ENCODE measurements at places on chromosomes 7 and 10.
A peak's percentile ranks its signal among the peaks of the same experiment; 100 is the strongest.

DNA sequence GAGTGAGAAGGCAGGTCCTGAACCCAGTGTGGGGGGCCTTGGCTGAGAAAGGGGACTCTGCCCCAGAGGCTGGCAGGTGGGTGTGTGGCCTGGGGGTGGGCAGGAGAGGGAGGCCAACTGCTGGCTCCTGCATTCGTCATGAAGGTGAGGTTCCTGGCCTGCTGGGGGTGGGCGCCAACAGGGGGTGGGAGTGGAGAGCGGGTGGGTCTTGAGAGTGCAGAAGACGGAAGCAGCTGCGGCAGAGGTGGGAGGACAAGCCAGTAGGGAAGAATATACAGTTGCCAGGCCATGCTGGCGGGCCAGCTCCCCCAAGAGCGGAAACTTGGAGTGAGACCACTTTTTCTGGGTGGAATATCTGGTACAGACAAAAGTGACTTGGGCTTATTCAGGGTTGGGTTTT is 23.4 kb downstream of the GHRHR start:
- no peak for DNase-seq

DNA sequence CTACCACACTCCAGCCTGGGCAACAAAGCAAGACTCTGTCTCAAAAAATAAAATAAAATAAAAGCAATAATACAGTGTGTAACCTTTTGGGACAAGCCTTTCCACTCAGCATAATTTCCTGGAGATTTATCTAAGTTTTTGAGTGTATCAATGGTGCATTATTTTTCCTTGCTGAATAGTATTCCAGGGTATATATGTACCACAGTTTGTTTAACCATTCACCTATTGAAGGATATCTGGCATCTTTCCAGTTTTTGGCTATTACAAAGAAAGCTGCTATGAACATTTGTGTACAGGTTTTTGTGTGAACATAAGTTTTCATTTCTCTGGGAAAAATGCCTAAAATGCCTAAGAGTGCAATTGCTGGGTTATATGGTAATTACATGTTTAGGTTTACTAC is 59.9 kb downstream of the RBM20 start:
- DNase-seq = no peak

GRCh38 chr7:147509541-147510200 is 1080.9 kb upstream of the C7orf33 start:
- no peak for DNase-seq

DNA sequence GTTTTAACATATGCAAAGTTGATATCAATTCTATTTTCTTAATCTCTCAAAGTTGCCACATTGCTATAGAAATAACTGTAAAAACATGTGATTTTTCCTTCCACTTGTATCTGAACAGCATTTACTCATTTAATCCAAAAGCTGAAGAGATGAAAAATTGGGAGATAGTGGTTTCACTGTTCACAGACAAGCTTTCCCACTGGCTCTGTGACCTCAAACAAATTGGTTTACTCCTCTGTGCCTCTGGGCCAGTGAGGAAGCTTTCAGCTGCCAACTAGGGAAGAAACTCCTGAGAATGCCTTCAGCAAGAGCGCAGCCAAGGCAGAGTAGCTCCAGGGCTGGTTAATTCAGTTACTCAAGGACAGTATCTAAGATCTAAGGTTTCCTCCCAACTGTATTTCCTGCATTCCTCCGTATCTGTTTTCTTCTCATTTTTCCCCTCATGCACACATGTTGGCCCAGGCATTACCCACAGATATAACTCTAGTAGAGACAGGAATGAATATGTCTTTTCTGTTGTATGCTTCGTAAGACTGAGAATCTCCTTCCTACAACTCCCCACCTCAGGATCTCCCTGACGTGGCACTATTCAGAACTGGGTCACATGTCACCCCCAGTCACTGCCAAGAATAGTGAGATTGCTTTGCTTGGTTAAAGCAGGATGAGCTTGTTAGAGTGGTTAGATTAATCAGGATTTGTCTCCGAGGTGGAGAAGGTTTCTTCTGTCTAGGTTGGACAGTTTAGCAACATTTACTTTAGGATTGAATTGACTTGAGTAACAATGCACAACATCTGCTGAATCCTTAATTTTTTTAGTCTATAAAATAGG is 315.7 kb downstream of the NRG3 start:
- DNase-seq = no peak

GRCh38 chr7:158576050-158576762 is 11.4 kb downstream of the PTPRN2 start:
- DNase-seq = no peak

DNA sequence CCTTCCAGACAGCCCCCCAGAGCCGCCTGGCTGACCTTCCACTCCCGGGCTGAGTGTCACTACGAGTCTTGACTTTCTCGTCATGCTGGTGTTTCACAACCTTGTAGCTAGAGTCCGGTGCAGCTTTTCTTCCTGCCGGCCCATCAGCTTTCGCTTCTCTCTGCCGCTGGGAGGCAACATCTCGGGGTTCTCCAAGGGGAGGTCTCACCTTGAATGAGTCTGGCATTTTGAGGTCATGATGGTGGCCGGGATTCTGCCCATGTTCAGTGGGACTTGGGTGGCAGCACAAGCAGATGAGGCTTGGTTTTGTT is 285.2 kb downstream of the CAMK1D start:
- no peak for DNase-seq

DNA sequence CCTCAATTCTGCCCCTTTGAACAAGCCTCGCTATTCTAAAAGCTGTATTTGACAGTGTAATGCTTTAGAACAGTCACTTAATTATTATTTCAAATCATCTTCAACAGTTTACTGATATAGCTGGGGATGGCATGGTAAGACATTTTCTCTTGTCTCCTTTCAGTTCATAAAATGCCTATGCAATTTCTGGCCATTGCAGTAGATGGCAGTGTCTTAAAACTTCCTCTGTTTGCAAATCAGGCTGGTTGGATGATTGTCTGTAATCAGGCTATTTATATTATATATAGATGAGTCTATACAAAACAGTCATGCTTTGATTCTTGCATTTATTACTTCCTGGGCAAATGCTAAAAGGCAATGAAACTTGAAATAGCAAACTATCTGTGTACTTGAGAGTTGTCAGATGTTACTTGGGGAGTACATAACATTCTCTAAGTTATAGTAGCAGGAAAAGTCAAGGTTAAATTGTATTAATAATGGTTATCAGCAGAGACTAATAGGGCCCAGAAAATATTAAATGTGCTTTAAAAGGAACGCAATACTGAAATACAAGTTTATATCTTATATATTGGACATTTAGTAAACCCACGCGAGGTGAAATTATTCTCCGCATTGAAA is 55.5 kb upstream of the LHFPL3 start:
- DNase-seq = peak; percentile 10

DNA sequence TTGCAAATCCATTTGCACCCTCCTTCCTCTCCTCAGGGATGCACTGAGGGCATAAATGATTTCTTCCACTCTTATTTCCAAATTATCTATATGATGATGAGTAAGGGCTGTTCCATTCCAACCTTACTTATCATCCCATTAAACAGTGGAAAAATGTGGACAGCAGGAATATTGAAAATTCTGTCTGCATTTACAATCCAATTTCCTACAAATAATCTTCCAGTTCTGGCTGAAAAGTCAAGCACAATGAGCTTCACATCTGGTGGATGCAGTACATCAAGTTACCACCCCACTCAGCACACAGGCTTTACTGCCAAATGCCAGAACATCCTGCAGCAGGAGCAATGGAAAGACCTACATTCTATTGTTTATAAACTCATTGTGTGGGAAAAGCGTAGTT is 345.0 kb upstream of the STEAP1 start:
- no peak for DNase-seq

- DNase-seq = no peak
Observed at GRCh38 chr7:29798422-29798821, 7.9 kb upstream of the WIPF3 start.

DNA sequence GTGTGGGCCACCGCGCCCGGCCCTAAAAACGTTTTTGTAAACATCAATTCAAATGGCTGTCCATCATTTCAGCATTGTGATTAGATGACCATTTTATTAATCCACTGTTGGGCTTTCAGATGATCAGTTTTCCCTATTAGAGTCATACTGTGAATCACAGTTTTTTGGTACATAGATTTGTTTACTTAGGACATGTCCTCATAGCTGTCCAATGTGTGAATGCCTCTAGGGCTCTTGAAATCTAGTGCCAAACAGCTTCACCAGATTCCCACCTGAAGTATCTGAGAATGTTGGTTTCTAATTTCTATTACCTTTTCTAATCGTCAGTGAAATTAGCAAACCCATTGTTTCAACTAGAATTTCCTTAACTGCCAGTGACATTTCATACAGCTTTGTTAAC is 66.8 kb downstream of the UPF2 start:
- DNase-seq = no peak

DNA sequence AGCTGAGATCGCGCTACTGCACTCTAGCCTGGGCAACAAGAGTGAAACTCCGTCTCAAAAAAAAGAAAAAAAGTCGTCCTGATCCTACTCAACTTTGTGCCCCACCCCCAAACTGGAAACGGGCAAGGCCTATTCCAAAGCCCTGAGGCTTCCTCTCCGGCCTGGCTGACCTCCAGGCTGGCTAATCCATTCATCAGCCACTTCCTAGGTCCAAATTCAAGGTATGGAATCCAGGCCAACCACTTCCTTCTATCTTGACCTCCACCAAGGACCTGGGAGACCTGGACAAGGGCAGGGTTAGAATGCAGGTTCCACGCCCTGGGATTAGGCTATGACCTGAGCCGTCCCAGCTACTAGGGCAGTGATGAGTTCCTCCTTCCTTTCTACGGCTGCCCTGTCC is 20.4 kb upstream of the EIF4H start:
- no peak for DNase-seq

GRCh38 chr7:36472141-36472729 is 82.6 kb downstream of the ANLN start:
- DNase-seq = no peak

DNA sequence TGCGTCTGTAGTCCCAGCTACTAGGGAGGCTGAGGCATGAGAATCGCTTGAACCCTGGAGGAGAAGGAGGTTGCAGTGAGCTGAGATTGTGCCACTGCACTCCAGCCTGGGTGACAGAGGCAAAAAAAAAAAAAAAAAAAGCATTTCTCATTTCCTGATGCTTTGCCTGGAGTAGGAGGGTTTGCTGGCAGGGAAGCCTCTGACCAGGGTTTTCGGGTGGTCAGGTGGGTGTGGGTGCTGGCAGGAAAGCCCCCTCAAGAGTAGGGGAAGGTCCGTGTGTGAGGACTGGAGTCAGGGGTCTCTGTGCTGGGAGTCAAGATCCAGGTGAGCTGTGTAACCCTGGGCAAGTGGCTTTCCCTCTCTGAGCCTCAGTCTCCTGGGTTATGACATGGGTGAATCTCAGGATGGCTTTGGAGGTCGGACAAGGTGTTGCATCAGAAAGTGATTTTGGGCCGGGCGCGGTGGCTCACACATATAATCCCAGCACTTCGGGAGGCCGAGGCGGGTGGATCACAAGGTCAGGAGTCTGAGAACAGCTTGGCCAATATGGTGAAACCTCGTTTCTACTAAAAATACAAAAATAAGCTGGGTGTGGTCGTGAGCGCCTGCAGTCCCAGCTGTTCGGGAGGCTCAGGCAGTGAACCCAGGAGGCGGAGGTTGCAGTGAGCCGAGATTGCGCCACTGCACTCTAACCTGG is 3.2 kb downstream of the AMZ1 start:
- no peak for DNase-seq

DNA sequence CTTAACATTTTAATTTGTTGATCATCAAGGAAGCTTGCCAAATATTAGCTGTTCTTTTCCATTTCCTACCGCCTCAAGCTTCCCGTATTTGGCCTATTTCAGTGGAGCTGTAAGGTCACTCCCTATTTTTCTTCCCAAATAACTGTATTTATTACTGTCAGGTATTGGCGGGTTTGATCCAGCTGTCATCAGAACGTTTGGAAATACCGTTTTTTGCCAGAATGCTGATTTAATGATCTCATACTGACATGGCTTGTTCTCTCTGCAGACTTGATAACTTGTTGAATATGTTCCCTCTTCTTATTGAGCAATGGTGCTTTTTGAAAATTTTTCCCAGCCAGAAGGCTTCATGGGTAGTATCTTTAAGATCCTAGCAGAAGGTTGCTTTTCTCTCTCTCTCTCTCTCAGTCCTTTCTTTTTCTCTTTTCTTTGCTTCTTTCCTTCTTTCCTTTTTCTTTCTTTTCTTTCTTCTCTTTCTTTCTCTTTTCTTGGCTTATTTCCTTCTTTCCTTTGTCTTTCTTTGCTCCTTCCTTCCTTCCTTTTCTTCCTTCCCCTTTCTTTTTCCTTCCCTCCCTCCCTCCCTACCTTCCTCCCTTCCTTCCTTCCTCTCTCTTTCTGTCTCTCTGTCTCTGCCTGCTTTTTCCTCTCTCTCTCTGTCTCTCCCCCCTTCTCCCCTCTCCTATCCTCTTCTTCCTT is 42.1 kb downstream of the CUX1 start:
- no peak for DNase-seq

DNA sequence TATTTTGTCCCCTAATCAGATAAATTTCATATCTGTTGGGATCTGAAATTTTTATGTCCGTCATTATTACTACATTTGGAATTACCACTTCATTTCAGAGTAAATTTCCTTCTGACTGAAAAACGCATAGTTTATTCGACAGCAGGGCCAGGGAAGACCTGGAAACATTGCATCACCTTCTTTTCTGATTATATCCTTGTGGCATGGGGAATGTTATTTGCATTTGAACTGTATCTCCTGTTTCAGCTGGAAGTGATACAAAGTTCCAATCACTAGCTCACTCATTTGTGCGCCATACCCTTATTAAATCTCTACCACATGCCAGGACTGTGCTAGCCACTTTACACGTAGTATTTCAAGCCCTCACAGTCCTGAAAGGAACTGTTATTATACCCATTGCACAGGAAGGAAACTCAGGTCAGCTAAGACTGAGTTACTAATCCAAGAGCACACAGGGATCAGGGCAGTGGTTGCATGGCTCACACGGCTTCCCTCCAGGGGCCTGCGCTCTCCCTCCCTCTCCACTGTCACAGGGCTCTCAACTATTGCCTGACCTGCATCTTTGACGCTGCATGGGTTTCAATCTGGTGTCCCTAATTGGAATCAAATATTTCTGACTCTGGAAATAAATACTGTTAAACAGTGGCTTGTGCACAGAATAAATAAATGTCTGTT is 84.4 kb upstream of the NANOS1 start:
- no peak for DNase-seq

- no peak for DNase-seq
Observed at GRCh38 chr10:84267503-84268126, 22.8 kb downstream of the RGR start.

DNA sequence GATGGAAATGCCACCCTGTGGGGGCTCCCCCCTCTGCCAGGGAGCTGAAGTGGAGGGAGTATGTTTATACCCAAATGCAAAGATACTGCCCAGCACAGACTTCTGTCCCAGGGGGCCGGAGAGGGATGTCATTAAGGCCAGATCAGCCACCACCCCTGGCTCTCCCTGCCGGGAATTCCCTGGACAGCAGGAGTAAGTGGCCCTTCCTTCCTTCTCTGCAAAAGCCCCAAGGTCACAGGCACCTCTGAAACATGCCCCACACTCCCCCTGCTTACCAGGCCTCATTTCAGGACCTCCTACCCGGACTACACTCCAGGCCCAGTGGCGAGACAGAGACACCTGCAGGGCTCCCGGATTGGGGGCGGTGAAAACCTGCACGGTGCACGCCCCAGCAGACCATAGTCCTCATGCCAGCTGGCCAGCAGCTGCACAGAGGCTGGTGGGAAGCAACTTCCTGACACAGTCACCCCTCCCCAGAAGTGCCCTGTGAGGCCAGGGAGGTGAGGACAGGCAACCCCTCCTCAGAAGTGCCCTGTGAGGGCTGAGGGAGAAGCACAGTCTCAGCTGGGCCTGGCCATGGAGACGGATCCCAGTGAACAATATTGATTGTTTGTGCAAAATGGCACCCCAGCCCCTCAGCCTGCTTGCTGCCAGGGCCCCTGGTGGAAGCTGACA is 33.0 kb upstream of the RET start:
- DNase-seq = no peak

GRCh38 chr10:76558586-76558985 is 1079.0 kb downstream of the KCNMA1 start:
- DNase-seq = no peak

Data from AG04449 (cell line).